ENCODE measurements at places on chromosomes 16 and 17.

GRCh38 chr16:55056585-55057401, 126.1 kb downstream of the IRX5 start:
- DNase-seq = no peak

GRCh38 chr17:38868817-38869525, 887 bp upstream of the LASP1 start:
- peak; percentile 90 for DNase-seq

GRCh38 chr17:54980375-54980774, 11.8 kb downstream of the STXBP4 start:
- DNase-seq = no peak

DNA sequence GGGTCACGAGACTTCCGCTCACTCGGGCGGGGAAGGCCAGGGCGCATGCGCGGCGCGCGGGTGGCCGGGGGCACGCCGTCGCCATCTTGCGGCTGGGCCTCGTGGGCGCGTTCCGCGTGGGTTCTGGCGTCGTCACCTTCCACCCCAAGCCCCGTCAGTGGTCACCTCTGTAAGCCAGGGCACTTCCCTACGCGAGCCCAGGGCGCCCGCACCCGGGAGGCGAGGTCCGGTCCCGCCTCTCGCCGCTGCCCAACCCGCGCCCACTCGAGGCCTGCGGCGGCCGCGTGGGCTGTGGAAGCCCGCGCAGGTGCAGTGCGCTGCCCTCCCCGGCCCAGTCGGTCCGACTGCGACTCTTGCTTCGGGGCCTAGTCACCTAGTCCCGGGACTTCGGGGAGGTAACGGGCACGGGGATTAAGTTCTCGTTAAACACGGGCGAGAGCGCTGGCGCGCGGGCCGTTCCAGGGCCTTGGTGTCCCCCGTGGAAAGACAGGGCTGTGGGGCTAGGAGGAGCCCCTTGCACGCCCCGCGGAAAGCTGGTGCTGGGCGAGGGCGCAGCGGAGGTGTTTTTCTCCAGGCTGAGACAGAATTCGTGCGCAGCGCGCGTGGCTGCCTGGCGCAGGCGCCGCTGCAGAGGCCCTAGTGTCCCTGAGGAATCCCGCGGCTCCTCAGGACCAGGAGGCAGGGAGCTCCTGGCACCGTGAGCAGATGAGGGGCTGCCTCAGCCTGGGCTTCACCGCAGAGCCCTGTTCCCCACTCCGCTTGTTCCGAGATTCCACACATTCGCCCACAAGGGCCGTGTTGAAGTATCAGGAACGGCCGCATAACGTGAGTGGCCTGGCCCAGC, 472 bp upstream of the ARHGDIA start:
- DNase-seq = peak; percentile 54

- DNase-seq = no peak
Measured at GRCh38 chr16:21284414-21284813, 6.3 kb upstream of the CRYM start.

DNA sequence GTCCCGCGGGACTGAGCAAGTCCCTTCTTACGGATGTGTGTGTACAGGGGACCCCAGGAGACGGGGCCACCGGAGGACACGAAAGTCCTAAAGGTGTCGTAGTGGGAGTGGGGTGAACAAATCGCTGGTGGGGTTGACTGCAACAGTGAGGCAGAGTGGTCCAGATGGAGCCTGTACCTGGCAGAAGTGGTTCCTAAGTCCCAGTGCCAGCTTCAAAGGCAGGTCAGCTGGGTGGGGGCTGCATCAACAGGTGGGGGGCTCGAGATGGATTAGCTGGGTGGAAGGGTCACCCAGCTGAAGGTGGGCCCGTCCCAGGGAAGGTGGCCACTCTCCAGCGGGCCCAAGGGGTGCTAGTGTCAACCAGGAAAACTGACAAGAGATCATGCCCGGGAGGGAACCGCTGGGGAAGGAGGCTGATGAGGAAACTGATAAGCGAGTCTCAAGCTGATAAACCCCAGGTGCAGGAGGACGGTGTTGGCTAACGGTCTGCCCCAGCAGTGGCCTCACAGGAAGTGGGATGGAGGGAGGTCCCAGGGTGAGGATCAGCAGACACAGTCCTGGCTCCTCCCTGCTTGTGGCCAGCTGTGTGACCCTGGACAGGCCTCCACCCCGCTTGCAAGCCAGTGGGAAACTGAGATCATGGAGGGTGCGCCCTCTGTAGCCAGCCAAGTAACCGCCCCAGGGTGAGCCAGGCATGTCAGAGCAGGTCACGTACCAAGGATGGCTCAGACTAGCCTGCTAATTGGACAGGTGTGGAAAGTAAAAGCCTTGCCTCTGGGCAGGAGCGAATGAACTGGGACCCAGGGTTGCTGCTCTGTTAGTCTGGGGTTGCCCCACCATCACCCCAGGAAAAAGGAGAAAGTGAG, 1.0 kb downstream of the ORAI3 start:
- peak; percentile 32 for DNase-seq

Data from bone marrow (tissue), 2 donors.